ENCODE measurements at places on chromosomes 1 and 21.

DNA sequence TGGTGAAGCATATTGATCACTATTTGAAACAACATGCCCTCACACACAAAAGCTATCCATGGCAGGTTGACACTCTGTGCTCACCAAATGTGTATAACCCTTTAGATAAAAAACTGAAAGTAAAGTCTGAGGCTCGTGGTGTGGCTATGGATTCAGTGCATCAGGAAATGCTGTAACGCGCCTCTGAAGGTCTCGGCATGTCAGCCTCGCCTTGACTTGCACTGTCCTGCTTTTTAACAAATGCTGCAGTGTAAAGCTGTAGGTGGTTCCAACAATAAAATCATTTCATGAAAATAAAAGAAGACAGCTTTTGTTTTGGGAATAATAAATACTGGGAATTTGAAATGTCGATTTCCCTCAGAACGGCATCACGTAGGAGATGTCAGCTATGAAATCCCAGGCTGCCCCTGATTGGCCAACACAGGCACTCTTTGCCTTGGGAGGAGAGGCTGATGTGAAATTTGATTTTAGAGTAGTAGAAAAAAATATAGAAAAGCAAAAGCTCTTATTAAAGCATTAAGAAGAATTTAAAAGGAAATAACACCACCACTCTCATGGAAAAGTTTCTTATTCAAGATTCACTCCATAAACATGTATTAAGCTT lies 168.2 kb downstream of the DSCAM start:
- DNase-seq, result no peak

- DNase-seq, result no peak
Observed at GRCh38 chr1:18907917-18908845, 5.8 kb upstream of the ALDH4A1 start.

- DNase-seq, result no peak
Observed at GRCh38 chr1:95086949-95087533, 14.3 kb upstream of the ALG14 start.

- no peak for DNase-seq
Observed at GRCh38 chr1:58618303-58618702, 41.3 kb upstream of the TACSTD2 start.

DNA sequence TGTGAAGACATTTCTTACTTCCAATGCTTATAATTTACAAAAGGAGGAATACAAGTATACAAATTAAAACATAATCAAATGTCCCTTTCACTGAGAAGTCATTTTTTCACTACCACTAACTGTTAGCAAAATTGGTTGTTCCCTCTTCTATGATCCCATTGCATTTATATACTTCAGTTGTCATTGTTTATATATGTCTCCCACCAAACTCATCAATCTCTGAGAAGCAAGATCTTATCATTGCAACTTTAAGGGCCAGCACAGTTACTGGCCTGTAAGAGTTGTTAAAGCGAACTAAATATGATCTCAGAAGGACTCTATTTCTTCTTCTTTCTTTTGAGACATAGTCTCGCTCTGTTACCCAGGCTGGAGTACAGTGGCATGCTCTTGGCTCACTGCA lies 223.3 kb upstream of the DMRTA2 start:
- no peak for DNase-seq

DNA sequence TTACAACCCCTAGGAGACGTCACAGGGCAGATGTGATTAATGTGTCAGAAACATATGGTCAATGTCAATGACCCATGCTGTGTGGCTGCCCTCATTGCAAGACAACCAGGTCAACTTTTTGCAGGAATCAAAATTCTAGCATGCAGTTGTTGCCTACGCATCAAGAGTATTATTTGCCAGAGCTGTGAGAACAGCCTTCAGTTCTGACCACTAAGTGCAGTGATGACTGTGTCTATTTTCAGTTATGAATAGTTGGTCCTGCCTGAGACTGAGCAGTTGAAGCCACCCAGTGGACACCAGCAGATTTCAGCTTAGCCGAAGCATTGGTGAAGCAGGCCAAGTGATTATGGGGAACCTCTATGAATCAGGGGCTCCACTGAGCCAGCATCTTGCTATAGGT lies 47.3 kb downstream of the LYPLAL1 start:
- DNase-seq, result no peak

- no peak for DNase-seq
Observed at GRCh38 chr1:215421744-215422143, 145.4 kb upstream of the KCTD3 start.

DNA sequence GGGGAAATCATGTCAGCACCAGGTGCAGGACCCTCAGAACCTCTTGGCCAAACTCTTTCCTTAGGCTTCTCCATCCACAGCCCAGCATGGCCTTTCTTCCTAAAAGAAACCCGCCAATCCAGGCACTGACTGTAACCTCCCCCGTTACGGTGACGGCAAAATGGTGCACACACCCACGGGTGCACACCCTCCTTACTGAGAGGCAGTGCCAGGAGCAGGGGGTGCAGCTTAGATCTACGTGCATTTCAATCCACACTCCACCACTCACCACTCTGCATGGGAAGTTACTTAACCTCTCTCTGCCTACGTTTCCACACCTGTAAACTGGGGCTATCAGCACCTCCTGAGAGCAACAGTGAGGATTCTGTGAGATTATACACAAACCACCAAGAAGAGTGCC lies 31.0 kb downstream of the SUSD4 start:
- DNase-seq, result no peak

DNA sequence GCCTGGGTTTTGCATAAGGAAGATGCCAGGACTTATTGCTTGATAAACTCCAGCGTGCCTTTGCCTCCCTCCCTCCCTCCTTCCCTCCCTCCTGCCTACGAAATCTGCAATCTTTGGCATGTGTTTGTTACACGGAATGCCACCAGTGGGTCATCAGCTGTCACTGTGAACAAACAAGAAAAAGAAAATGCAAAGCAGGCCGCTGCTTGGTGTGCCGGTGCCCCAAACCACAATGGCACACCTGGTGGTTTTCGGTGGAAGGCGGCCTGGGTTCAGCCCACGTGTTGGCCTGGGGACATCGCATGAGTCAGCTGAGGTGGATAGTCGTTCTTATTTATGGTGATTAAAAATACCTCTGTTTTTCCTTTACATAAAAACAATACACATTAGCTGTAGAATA lies 16.3 kb upstream of the IFNLR1 start:
- DNase-seq, result no peak

Measured in stimulated activated CD8-positive, alpha-beta memory T cell treated with anti-CD3 and anti-CD28 coated beads, Interleukin-2, amount 100 ng/mL, for 48 hours (primary cell).